ENCODE measurements at places on chromosomes 1 and 21. TPM values are rescaled to one million over a fixed set of nuclear protein-coding genes. Genes with fewer than 3 reads are reported as not detected.

BRDT gene
- total RNA-seq = not detected

GRCh38 chr1:242754125-242754524 lies 229.6 kb upstream of the PLD5 start:
- H3K27me3 ChIP-seq = no peaks in the 10 kb centered on the region
- no peak overlapping the region for H3K4me3 ChIP-seq
- no peak overlapping the region for H3K27ac ChIP-seq
- DNase-seq = no peak

- H3K36me3 ChIP-seq = no peaks in the 10 kb centered on the region
- no peaks in the 10 kb centered on the region for H3K27me3 ChIP-seq
- H3K4me1 ChIP-seq = no peaks in the 10 kb centered on the region
- no peak overlapping the region for H3K4me3 ChIP-seq
- DNase-seq = no peak
These were observed 5.8 kb upstream of the LAMC2 start for GRCh38 chr1:183180218-183180617.

DNA sequence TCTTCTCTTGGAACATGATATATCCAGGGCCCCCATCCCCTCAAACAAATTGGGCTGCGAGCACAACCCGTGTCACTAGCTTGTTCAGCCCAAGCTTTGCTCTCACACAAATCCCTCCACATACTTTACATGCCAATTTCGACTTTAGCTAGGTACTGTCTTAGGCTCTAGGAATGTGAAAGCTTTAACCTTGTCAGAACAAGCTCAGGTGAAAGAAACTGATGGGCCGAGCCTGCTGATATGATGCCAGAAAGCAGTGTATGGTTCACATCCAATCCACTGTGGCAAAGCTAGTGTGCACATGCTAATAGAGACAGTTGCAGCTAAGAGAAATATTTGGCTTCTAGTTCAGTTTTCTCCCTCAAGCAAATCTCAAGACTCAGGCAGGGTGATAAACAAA lies 79.5 kb downstream of the TNFSF18 start:
- H3K4me3 ChIP-seq = no peak overlapping the region
- no peaks in the 10 kb centered on the region for H3K36me3 ChIP-seq
- DNase-seq = no peak
- no peak overlapping the region for H3K27ac ChIP-seq

HCN3 gene
- 0.82 TPM for total RNA-seq
